ENCODE measurements at places on chromosomes 6 and 20.

DNA sequence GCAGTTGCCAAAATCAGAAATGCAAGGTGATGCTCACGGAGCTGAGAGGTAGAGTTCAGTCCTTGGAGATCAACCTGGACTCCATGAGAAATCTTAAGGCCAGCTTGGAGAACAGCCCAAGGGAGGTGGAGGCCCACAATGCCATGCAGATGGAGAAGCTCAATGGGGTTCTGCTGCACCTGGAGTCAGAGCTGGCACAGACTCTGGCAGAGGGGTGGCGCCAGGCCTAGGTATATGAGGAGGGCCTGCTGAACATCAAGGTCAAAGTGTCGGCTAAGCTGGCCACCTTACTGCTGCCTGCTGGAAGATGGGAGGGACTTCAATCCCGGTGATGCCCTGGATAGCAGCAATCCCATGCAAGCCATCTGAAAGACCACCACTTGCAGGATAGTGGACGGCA, 23.9 kb upstream of the FUT9 start:
- DNase-seq = no peak

DNA sequence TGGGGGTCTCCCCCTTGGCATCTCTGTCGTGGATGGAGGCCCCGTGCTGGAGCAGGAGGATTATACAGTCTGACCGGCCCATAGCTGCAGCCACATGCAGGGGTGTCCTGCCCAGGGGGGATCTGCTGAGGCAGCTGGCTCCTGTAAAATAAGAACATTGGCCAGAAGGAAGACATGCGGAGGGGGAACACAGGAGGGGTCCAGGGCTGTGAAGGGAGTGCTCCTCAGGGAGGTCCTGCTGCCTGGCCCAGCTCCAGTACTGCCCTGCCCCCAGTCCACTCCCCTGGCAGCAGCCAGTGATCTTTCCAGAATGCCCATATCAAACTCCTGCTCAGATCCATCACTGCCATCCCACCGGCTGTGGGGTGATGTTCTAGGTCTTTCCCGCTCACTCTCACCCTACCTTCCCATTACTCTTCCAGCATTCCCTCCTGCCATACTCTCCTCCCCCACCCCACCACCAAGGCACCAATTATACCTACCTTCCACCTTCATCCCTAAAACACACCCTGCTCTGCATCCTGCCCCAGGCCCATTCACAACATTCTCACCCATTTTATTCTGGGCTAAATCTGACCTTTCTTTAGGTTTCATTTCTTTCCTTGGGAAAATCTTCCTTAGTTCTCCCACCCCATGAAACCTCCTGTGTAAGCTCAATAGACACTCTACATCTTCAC, 9.7 kb downstream of the ANKRD60 start:
- no peak for DNase-seq

- no peak for DNase-seq
Measured at GRCh38 chr6:168105813-168106632, 27.0 kb upstream of the FRMD1 start.

DNA sequence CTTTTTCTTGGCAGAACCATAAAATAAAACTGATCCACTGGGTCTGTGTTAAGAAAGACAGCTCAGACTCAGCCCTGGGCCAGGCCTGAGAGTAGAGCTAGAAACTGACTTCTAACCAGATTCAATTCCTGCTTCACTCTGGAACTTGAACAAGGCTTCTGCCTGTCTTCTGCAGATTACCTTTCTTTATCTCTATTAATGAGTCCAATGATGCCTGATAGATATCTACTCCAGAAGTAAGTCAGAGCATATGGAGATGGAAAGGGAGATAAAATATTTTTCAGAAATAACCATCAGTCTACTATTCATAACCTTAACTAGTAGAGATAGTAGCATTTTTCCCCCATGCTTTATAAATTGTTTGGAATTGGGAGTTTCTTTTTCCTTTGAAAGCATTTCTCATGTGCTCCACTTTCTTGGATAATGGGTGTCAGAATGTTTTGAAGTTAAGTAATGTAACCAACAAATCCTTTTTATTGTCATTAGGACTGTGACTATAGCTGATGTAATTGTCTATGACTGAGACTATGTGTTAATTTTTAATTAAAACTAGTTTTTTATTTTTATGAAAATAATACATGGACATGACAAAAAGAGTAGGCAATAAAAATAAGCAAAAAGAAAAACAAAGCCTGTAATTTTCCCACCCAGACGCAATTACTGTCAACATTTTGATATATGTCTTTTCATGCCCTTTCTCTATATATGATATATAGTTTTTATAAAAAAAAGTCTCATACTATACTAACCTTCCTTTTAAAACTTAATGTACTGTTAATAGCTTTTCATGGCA, 7.2 kb downstream of the SOBP start:
- DNase-seq = no peak

GRCh38 chr20:17465236-17465635, 65.9 kb downstream of the BFSP1 start:
- no peak for DNase-seq

GRCh38 chr6:45630801-45631200, 253.1 kb upstream of the SUPT3H start:
- DNase-seq = no peak

DNA sequence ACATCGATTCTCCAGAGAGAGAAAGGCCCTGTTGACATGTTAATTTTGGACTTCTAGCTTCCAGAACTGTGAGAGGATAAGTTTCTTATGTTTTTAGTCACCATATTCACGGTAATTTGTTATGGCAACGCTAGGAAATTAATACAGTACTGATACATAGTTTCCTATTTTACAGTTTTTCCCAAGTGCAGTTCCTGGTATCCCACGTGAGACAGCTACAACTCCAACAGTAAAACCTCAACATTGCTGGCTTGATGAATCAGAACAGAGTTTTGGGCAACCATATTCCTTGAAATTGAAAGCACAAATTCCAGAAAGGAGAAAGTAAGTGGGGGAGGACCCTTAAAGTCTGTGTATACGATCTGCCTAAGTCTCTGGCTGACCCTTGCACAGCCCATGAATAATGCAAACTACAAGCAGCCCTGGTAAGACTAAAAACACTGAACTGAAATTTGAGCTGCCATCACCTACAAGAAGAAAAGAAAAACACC, 505.1 kb upstream of the NRSN1 start:
- no peak for DNase-seq

GRCh38 chr20:45253261-45253660, 1.1 kb downstream of the SLPI start:
- no peak for DNase-seq

DNA sequence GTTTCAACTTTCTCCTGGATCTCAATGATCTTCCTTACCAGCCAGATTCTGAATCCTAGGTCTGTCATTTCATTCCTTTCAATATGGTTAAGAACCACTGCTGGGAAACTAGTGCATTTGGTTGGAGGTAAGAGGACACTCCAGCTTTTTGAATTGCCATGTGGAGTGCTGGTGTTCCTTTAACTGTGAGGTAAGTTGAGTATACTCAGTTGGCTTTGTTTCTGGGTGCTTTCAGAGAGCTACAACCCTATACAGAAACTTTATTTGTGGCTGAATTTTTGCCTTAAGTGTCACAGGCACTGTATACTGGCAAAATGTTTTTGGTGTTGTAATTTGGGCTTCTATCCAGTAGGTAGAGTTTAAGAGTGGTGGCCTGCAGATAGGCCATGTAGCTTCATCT, 175.8 kb downstream of the TBC1D32 start:
- no peak for DNase-seq

DNA sequence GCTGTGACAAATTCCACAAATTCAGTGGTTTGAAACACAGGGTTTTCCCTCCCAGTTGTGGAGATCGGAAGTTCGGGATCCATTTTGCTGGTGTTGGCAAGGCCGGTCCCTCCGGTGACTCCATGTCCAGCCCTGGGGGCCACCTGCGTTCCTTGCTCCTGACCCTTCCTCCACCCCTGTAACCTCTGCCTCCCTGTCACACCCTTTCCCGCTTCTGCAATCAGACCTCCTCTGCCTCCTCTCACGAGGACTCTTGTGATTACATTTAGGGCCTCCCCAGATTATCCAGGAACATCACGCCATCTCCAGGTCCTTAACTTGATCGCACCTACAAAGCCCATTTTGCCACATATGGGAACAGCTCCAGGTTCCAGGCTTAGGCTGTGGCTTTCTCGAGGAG, 12.5 kb downstream of the RPS6KA2 start:
- DNase-seq = no peak

DNA sequence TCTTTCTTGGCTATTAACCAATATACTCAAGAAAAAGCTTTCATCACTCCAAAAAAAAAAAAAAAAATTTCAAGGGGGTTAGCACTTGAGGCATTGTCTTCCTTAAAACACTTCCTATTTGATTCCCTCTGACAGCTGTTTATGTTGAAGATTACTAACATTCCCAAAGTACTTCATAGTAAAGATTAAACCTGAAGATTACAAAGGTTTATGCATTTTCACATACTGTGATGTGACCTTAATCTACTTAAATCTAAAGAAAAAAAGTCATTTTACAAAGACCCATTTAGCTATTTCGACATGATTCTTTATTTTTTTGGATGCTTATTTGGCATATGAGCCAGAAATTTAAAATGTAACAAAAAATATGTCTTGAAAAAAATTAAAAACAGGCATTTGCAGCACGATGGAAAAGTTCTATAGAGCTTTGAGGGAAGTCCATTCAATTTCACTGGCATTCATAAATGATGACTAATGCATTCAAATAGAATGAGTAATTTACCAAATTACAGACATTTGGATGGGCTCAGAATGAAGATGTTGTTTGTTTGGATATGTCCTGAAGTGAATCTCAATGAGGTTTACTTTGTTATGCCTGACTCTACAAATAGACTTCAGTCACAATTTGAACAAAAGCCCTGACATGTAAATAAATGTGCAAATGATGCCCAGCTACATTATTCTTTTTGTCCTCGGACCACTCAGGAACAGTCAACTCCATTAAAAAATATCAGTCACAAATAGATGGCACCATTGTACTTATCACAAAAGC, 674.6 kb upstream of the MARCKS start:
- no peak for DNase-seq

- DNase-seq = no peak
Measured at GRCh38 chr20:23655491-23656211, 17.9 kb upstream of the CST3 start.

GRCh38 chr20:1499528-1500420, 8.6 kb upstream of the SIRPB2 start:
- DNase-seq = no peak

GRCh38 chr6:128807577-128807976, 75.4 kb upstream of the LAMA2 start:
- DNase-seq = no peak

GRCh38 chr6:11039040-11039439, 5.1 kb downstream of the ELOVL2 start:
- DNase-seq = no peak

- DNase-seq = no peak
Measured at GRCh38 chr6:3623451-3624249, 127.9 kb downstream of the PXDC1 start.

GRCh38 chr6:134888316-134888715, 61.6 kb downstream of the ALDH8A1 start:
- no peak for DNase-seq

DNA sequence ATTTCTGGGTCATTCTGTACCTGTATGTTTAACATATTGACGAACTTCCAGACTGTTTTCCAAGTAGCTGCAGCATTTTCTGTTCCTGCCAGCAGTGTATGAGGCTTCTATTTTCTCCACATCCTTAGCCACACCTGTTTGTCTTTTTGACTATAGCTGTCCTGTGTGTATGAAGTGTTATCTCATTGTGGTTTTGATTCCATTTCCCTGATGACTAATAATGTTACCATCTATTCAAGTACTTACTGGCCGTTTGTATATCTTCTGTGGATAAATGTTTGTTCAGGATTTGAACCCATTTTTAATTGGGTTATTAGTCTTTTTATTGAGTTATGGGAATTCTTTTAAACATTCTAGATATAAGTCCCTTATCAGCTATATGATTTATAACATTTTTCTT, 95.2 kb downstream of the JAG1 start:
- no peak for DNase-seq

- no peak for DNase-seq
Measured at GRCh38 chr6:154732538-154733182, 556 bp upstream of the SCAF8 start.

GRCh38 chr6:116847227-116847626, 18.3 kb upstream of the GPRC6A start:
- DNase-seq = no peak

GRCh38 chr6:98657764-98658163, 176.6 kb upstream of the POU3F2 start:
- no peak for DNase-seq

DNA sequence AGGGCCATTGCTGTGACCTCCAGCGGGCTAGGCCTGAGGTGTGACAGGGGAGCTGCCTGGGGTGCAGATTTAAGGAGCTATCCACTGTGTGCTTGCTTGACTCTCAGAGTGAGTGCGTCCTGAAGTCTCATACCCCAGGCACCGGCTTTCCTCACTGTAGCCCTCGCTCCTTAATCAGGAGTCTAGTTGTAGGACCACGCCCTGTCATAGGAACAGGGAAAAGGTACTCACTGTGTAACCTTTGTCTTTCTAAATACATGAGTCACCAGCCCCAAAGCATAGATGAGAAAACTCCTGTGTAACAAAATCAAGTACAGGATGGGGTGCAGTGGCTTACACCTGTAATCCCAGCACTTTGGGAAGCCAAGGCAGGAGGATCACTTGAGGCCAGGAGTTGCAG, 141.7 kb downstream of the TMEM242 start:
- no peak for DNase-seq

GRCh38 chr6:13318821-13319220, 9.5 kb downstream of the TBC1D7 start:
- no peak for DNase-seq

- no peak for DNase-seq
Measured at GRCh38 chr6:106114492-106114891, 28.4 kb downstream of the PRDM1 start.

- no peak for DNase-seq
Measured at GRCh38 chr20:23603321-23603720, 2.4 kb downstream of the CST9 start.

DNA sequence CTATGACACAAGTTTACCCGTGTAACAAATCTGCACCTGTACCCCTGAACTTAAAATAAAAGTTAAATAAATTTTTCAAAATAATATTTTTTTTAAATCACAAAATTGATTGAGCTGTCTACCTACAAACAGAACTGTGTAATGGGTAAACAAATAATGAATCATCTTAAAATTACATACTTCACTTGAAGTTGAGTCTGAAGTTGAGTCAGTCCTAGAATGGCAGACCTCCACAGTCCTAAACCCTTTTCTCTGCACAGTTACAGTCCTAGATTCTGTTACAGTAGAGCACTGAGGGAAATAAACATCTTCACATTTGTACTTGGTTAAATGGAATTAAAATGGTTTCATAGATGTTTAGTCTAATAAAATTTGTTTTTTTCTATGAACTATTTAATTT, 880.8 kb downstream of the PHF3 start:
- DNase-seq = no peak

All from stimulated activated CD8-positive, alpha-beta memory T cell treated with anti-CD3 and anti-CD28 coated beads, Interleukin-4, amount 100 ng/mL, for 4 hours (primary cell).